ENCODE measurements at places on chromosomes 3 and 15.

DNA sequence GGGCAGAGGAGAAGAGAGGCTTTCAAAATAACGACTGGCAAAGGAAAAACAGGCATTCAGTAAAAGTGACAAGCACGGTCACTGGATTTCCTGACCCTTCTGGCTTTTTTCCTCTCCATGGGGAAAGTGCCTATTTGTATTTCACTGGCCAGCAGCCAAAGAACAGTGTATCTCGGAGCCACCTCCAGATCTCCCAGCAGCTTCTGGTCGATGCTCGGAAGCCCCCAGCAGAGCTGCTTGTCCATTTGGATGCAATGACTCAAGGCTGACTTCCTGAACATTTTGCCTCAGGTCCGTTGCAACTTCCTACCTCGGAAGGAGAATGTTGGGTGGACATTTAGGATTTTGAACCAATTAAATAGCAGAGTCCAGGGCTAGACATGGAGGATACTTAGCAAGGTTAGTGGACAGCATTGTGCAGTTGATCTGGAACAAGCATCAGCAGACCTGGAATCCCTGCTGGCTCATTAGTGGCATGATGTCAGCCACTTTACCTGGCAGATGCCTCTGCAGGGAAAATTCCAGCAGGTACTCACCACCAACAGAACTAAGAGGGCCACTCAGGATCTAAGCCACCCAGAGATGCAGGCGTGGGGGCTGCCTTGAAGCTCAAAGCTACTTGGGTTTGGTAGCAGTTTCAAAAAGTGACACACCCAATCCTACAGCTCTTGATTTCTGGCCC, 1.1 kb downstream of the FAM107A start:
- peak; percentile 76 for DNase-seq

DNA sequence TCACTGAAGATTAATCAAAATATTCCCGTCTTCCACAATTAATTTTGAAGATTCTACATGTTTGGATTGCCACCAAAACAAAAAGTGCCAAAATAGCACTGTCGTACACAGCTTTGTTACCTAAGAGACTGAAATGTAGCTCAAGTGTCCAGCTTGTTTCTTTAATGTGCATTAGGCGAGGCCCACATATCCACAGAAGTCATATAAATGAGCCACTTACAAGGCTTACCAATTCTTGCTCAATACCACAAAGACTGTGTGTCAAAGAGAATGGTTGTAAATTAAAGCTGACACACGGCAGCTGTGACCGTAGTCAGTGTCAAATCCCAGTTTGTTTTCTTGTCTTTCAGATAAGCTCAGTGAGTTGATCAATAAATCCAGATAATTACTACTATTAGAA, 639.4 kb upstream of the TBL1XR1 start:
- no peak for DNase-seq

GRCh38 chr3:108209579-108209978, 12.6 kb downstream of the IFT57 start:
- no peak for DNase-seq

DNA sequence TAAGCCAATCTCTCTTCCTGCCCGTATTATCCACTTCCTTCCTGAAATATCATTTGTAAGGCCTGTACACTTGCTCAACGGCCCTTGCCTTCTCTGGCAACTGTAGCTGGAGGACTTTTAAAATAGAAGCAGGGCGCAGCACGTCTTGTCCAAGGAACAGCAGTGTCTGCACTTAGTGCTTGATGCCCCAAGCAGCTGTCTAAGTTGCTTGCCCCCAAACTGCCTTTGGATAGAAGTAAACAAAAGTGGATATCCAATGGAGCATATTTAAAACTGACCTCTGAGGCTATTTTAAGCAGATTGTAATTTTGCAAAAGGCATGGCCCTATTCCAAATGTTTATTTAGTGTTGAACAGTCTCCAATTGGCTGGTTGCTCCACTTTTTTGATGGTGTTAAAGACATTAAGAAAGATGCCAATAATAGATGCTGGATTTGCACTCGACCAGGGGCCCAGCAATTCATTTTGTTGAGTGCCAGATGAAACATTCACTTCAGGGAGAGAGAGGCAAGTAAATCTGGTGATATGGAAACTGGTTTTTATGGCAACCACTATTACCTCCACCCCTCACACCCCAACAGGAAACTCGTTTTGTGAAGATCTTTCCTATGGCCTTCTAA, 526.8 kb upstream of the TBL1XR1 start:
- DNase-seq, result no peak

DNA sequence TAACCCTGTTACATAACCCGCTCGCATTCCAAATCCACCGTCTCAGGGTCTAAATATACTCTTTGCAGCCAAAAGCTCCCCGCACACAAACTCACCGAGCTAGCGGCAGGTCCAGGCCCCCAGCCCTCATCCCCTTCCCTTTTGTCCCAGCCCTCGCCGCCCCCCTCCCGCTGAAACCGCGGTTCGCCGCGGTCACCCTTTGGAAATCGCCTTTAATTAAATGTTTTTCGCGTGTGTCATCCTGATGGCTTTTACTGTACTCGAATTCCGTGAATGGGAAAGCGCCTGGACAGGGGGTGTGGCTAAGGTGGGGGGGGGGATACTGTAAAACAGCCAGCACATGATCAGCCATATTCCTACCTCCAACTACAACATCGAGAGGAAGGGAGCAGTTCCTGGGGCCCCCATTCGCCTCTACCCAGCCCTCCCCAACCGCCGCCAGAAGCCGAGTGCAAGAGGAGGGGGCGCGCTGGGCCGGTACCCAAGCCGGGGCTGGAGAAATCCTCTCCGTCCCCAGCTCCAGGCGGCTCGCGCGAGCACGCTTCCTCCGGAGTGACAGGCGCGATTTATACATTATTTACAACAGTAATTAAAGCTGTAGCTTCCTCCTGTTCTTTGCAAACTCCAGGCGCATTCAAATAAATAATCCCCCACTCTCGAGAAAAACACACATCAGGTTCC, 1.7 kb downstream of the RORA start:
- peak; percentile 90 for DNase-seq

DNA sequence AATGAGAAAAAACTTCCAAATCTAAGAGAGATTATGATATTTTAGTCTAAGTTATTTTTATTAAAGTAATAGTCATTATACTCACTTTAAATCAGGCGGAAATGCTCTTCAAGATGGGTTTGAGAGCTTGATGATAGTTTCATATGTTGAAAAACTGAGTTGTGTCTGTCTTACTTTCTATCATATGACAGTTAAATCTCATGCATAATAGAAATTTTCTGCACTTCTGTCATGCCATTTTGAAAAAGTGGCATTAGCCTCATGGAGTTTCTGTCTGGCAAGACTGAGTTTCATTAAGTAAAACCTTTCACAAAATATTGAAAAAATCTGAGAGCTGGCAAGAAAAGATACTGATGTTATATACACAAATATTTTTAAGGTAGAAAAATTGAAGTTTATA, 511.8 kb downstream of the EPHA3 start:
- DNase-seq, result no peak

DNA sequence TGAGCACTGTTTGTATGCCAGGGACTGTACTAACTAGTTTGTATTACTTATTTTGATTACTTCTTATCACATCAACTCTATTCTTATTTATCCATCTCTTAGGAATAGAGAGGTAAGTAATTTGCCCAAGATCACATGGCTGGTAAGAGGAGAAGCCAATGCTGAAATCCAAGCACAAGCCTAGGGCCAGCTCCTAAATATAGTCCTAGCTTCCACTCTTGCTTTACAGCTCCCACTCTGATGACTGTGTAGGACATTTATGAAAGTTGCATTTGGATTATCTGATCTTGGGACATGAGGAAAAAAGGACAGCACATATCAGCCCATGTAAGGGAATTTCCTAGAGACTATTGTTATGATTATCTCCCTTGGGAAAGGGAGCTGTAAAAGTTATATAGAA, 58.1 kb downstream of the GTF2E1 start:
- DNase-seq, result no peak
